ENCODE measurements at places on chromosomes 7 and 10.
A peak's percentile ranks its signal among the peaks of the same experiment; 100 is the strongest.

GRCh38 chr10:29595636-29596225 lies 39.0 kb downstream of the SVIL start:
- peaks cover 42% of the 10 kb centered on the region for H3K4me1 ChIP-seq
- no peaks in the 10 kb centered on the region for H3K36me3 ChIP-seq
- H3K27ac ChIP-seq = no peak overlapping the region
- no peak overlapping the region for H3K4me3 ChIP-seq
- H3K27me3 ChIP-seq = no peaks in the 10 kb centered on the region
- no peak for DNase-seq

- no peaks in the 10 kb centered on the region for H3K4me1 ChIP-seq
- H3K36me3 ChIP-seq = peaks cover 31% of the 10 kb centered on the region
- no peak overlapping the region for H3K27ac ChIP-seq
- no peak for DNase-seq
- no peak overlapping the region for H3K4me3 ChIP-seq
Measured at GRCh38 chr10:69383558-69383957, 33.2 kb downstream of the TACR2 start.

- no peaks in the 10 kb centered on the region for H3K27me3 ChIP-seq
- H3K4me3 ChIP-seq = no peak overlapping the region
- no peak for DNase-seq
- H3K4me1 ChIP-seq = peaks cover 3% of the 10 kb centered on the region
- peaks cover 21% of the 10 kb centered on the region for H3K36me3 ChIP-seq
Measured at GRCh38 chr7:111910656-111911055, 295.5 kb downstream of the DOCK4 start.

- no peak for DNase-seq
- peak overlapping the region; percentile 79 for H3K27ac ChIP-seq
- H3K27me3 ChIP-seq = peaks cover 1% of the 10 kb centered on the region
- H3K36me3 ChIP-seq = no peaks in the 10 kb centered on the region
- no peak overlapping the region for H3K4me3 ChIP-seq
Measured at GRCh38 chr7:39892361-39892760, 57.7 kb upstream of the CDK13 start.

DNA sequence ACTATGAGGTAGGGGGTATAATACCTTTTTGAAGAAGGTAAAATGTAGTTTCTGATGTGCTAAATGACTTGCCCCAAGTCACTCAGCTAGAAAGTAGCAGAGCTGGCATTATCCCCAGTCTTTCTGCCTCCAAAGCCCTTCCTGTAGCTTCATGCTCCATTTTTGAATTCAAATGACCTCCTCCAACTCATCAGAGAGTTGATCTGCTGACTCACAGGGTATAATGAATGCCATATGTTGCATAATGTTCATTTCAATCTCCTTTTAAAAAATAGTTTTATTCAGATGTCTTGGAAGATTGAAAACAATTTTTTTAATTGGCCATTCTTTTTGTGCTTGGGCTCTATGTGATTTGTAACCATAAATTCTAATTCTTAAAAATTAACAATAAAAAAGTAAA lies 272.8 kb upstream of the IMMP2L start:
- H3K4me3 ChIP-seq = no peak overlapping the region
- no peak for DNase-seq
- peaks cover 35% of the 10 kb centered on the region for H3K36me3 ChIP-seq

GRCh38 chr10:36195364-36195763 lies 553.3 kb upstream of the FZD8 start:
- H3K27ac ChIP-seq = no peak overlapping the region
- no peaks in the 10 kb centered on the region for H3K27me3 ChIP-seq
- no peak overlapping the region for H3K4me3 ChIP-seq
- peaks cover 9% of the 10 kb centered on the region for H3K36me3 ChIP-seq
